Panc1 (cell line): ENCODE measurements at places on chromosomes 3 and 15.
A peak's percentile ranks its signal among the peaks of the same experiment; 100 is the strongest.

DNA sequence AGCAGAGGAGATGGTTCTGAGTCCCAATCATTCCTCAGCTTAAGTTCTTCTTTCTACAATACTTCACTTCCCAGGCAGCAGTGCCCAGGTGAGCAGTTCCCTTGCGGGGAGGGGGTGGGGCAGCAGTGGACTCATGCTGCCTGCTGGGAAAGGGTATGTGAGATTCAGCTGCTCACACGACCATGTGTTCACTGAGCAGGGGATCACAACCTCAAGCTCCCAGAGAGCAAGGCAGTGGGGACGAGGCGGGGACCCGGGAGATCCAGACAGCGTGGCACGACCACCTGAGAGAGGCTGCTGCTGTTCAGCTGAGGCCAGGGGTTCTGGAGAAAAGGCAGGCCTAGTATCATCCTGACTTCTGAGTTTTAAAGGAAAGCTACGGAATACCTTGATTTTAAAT, 166.6 kb downstream of the XXYLT1 start:
- no peak for DNase-seq

GRCh38 chr15:39084674-39085530, 496.0 kb upstream of the THBS1 start:
- DNase-seq = no peak

- peak; percentile 38 for DNase-seq
These were observed 106.3 kb upstream of the ABHD17C start for GRCh38 chr15:80588801-80589200.

GRCh38 chr3:107847791-107848190, 243.0 kb downstream of the CD47 start:
- no peak for DNase-seq

- no peak for DNase-seq
These were observed 211.3 kb downstream of the TIGIT start for GRCh38 chr3:114504941-114505628.

DNA sequence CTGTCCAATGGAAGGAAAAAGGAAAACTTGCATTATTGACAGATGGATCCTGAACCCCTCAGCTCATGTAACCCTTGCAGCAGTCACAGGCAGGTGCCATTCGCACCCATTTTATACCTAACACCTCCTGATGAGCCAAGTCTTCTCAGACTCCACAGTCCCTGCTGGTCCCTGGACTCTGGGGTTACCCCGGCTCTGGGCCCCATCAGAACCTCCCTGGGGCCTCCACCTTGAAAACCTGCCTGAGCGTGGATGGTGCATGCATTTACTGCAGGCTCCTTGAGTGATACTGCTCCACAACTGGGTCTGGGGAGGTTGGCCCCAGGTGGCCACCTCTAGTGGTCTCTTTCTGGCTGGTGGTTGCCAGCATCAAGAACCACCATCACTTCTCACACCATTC, 15.9 kb upstream of the DOCK3 start:
- DNase-seq = no peak

DNA sequence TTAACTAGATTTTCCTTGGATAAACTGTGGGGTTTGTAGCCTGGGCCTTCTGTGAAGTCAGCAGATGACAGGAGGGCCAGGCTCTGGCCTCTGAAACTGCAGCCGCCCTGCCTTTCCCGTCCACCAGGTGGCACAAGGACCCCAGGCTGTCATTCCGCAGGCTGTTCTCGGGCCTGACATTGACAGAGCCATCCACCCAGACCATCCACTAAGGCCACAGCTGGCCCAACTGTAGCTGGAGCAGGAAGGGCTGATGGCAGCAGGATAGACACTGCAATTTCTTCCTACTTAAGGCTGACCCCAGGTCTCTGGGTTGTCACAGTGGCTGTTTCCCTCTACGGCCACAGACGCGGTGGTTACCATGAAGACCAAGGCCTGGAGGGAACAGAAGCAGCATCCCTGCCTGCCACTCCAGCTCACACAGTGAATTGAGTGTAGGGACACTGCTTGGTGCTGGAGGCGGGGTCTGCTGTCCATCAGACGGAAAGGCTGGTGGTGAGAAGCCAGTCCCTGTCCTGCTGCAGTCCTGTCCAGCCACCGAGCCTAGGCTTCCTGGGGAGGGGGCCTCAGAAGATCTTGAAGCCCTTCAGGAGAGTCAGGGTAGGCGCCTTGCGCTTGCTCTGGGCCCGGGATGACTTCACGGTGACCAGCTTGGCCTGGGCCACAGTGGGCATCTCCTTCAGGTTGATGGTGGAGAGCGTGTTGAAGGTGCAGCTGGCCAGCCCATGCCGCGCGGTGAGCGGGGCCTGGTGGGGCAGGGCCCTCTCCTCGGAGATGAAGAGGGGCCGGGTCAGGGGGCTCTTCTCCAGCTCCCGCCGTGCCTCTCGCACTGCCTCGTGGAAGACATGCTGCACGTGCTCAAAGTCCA, 9.4 kb downstream of the SLC51B start:
- no peak for DNase-seq

- no peak for DNase-seq
These were observed 108.4 kb downstream of the SERPINI1 start for GRCh38 chr3:167843886-167844285.

DNA sequence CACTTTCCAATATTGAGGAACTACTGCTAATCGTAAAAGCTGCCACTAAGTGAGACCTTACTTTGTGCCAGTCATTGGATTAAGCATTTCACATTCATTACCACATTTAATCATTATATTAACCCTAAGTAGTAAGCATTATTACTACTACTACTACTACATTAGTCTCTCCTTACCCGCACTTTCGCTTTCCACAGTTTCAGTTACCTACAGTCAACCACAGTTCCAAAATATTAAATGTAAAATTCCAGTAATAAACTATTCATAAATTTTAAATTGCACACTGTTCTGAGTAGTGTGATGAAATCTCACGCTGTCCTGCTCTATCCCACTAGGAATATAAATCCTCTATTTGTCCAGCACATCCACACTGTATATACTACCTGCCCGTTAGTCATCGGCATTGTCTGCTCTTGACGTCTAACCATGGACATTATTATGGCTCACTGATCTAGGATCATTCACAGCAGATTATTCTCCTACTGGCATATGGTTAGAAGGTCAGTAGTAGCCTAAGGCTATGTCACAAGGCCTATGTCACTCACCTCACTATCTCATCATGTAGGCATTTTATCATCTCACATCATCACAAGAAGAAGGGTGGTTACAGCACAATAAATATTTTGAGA, 121.1 kb downstream of the GSK3B start:
- no peak for DNase-seq

GRCh38 chr3:188154809-188155574, 1.0 kb downstream of the LPP start:
- no peak for DNase-seq

GRCh38 chr15:58182460-58183163, 44.4 kb downstream of the AQP9 start:
- DNase-seq = peak; percentile 32

DNA sequence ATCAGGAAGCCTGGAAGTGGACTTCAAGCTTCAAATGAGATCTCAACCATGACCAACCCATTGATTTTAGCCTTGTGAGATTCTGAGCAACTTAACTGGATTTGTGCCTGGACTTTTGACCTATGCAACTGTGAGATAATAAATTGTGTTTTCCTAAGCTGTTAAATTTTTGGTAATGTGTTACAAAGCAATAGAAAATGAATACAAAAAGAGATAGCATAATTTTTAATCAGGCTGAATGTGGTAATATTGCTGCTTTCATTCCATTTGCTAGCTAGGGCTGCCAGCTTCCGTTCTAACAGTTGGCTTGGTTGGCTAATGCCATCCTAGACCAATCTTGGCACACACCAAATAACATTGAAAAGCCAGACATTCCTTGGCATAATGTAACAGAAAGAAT, 12.2 kb downstream of the PROS1 start:
- no peak for DNase-seq

GRCh38 chr3:135271177-135272025, 476.3 kb downstream of the EPHB1 start:
- no peak for DNase-seq

DNA sequence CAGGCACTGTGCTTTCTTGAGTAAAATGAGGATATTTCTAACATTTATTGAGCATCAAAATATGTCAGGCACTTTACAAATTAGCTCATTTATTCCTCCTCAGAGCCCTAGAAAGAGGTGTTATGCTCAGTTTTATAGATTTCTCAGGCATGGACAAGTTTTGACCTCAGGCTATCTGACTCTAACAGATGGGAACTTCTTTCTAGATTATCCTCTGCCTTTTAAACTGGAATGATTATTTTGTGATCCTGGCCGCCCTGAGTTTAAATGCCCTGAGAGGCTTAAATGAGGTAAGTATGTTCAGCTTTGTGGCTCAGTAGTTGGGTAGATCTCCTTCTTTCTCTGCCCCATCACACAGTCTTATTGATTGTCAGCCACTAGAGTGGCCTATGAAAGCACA, 32.3 kb upstream of the ATP1B3 start:
- DNase-seq = no peak

GRCh38 chr3:126161309-126161708, 19.1 kb downstream of the ALDH1L1 start:
- no peak for DNase-seq

GRCh38 chr3:27507515-27508266, 23.5 kb upstream of the SLC4A7 start:
- DNase-seq = no peak

- DNase-seq = no peak
These were observed 326.1 kb downstream of the UNC13C start for GRCh38 chr15:54304321-54304720.

- DNase-seq = no peak
These were observed 3.2 kb downstream of the SLC6A6 start for GRCh38 chr3:14405360-14406238.

DNA sequence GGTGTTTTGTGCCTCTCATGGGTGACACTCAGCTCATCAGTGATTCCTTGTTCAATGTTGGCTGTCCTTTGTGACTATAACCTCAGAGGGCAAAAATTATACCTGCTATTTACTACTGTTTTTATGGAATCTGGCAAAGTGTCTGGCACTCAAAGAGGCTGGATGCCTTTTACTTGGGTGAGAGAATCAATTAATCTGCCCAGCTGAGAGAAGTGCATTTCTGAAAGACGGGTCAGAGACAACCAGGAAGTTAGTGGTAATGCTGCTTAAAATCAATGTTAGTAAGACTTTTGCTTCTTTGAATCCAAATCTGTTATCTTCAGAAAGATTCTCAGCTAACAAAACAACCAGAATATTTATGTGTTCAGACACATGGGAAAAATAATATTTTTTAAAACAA, 436.2 kb upstream of the SUCLG2 start:
- DNase-seq = no peak

GRCh38 chr3:179227349-179227748, 23.6 kb downstream of the KCNMB3 start:
- DNase-seq = no peak

GRCh38 chr3:23797491-23797890, 8.3 kb upstream of the UBE2E1 start:
- DNase-seq = no peak

- DNase-seq = no peak
These were observed 47.1 kb downstream of the CRTC3 start for GRCh38 chr15:90576711-90577389.

DNA sequence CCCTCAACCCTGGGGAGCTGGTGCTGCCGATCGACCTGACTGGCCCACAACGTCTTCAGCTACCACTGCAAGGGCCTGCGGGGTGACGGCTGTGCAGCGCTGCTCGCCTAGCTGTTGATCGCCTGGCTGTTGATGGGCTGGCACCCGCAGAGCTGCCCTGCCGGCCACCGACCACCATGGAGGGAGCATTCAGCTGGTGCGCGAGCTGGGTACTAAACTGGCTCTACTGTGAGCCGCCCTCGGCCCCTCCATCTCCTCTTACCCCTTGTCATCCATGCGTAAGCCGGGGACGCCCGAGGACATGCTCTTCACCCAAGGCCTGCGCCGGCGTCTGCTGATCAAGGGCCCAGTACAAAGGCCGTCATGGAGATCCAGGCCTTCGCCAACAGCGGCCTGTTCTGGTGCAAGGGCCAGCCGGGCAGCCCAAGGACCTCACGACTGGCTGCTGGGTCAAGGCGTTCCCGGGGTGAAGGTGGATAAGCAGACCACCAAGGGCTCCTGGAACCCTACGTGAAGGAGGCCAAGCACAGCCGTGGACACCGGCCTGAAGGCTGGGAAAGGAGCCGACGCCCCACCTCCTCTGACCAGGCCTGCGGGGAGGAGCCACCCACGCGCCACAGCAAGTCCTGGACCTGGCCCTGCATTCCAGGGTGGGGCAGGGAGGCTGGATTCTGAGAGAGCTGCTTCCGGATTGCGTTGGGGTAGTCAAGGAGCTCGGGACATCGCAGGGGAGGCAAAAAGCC, 46.9 kb downstream of the SFMBT1 start:
- no peak for DNase-seq

- no peak for DNase-seq
These were observed 467.0 kb downstream of the NSUN3 start for GRCh38 chr3:94529816-94530215.

DNA sequence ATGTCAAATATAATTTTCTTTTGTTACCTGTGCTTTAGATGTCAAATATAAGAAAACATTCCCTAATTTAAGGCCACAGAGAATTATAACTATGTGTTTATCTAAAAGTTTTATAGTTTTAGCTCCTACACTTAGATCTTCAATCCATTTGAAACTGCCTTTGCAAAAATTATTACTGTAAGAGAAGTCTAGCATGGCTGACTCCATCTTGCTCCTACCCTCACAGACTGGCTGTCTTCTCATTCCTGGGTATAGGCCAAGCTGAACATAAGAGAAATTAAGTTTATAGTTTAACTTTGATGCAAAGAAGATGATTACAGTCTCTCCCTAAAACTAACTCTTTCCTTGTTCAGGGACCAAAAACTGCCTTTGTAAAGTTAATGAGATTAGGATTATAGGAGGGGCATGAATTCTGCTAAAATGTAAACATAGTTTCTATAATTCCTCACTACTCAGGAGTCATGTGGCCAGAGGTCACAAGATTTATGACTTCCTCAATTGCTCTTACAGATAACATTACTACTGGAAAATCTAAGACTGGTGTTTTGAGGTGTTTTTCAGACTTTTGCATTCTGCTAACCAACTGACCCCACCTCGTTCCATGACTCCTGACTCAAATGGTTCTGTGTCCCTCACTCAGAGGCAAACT, 184.0 kb downstream of the BCHE start:
- no peak for DNase-seq

GRCh38 chr3:119600732-119601131, 3.0 kb downstream of the PLA1A start:
- DNase-seq = peak; percentile 20

GRCh38 chr15:73919706-73920105, 6.6 kb upstream of the LOXL1 start:
- no peak for DNase-seq

- DNase-seq = peak; percentile 32
These were observed 119.8 kb downstream of the ADCY5 start for GRCh38 chr3:123328851-123329635.

GRCh38 chr3:172148241-172148640, 108.9 kb downstream of the FNDC3B start:
- no peak for DNase-seq
